T-helper 2 cell treated with Interferon-gamma antibody and Interleukin-4, amounts not matched to agents 5 μg/mL and 100 μg/mL, for 36 hours (primary cell): ENCODE measurements at places on chromosomes 2 and 18.
A peak's percentile ranks its signal among the peaks of the same experiment; 100 is the strongest.

GRCh38 chr18:76488190-76488589 lies 6.9 kb downstream of the ZNF516 start:
- H3K4me1 ChIP-seq = peaks cover 10% of the 10 kb centered on the region
- DNase-seq = no peak
- H3K27ac ChIP-seq = no peak overlapping the region
- H3K36me3 ChIP-seq = peaks cover 2% of the 10 kb centered on the region

- H3K4me3 ChIP-seq = no peak overlapping the region
- H3K27ac ChIP-seq = no peak overlapping the region
- DNase-seq = no peak
- H3K36me3 ChIP-seq = no peaks in the 10 kb centered on the region
Observed at GRCh38 chr2:163247847-163248220, 409.3 kb upstream of the KCNH7 start.

- H3K4me3 ChIP-seq = no peak overlapping the region
- DNase-seq = no peak
- H3K27ac ChIP-seq = no peak overlapping the region
- peaks cover 18% of the 10 kb centered on the region for H3K4me1 ChIP-seq
- no peaks in the 10 kb centered on the region for H3K36me3 ChIP-seq
Observed at GRCh38 chr2:217101972-217102371, 242.1 kb upstream of the TNP1 start.

- no peaks in the 10 kb centered on the region for H3K36me3 ChIP-seq
- H3K27ac ChIP-seq = no peak overlapping the region
- H3K4me3 ChIP-seq = no peak overlapping the region
- DNase-seq = no peak
- H3K27me3 ChIP-seq = peaks cover 24% of the 10 kb centered on the region
- peaks cover 3% of the 10 kb centered on the region for H3K4me1 ChIP-seq
Observed at GRCh38 chr2:144566448-144566847, 46.5 kb upstream of the ZEB2 start.

DNA sequence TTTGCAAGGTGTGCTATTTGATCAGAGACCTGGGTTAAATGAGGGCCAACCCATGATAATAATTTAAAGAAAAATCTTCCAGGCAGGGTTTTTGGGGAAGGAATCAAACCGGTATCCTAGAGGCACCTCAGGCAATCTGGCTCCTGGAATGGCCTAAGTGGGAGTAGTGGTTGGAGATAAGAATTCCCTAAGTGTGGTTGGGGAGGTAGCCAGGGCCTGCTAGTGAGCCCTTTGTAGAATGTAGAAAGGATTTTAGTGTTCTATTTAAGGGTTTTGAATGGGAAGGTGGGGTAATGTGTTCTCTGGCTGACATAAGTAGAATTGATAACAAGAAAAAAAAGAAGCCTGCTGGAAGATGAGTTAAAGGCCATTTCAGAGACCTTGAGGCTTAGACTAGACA lies 422.2 kb downstream of the XIRP2 start:
- H3K4me1 ChIP-seq = no peaks in the 10 kb centered on the region
- no peak for DNase-seq
- no peaks in the 10 kb centered on the region for H3K27me3 ChIP-seq
- no peak overlapping the region for H3K27ac ChIP-seq
- H3K36me3 ChIP-seq = no peaks in the 10 kb centered on the region

DNA sequence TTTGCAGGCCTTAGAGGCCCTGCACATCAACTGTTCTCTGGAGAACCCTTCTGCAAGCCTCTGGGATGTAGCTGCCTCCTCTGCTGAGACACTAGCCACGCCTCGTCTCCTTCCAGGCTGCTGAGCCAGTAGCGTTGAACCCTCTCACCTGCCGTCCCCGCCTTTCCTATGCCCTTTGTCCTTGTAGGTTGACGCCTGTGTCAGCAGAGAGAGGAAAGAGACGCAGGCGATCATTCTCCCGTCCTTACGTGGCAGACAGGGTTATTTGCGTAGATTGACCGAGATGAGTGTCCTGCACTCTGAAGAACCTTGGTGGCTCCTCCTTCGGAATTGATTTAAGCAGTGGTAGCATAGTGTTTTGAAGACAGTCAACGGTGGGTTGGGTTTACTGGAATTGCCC lies 27.8 kb downstream of the ID2 start:
- no peak overlapping the region for H3K27ac ChIP-seq
- no peaks in the 10 kb centered on the region for H3K36me3 ChIP-seq
- no peak overlapping the region for H3K4me3 ChIP-seq
- no peak for DNase-seq
- H3K4me1 ChIP-seq = peaks cover 6% of the 10 kb centered on the region

- no peak overlapping the region for H3K4me3 ChIP-seq
- H3K27ac ChIP-seq = no peak overlapping the region
Observed at GRCh38 chr2:23696752-23697045, 230.2 kb downstream of the ATAD2B start.

GRCh38 chr2:85850451-85850850 lies 38.3 kb downstream of the ST3GAL5 start:
- no peak for DNase-seq
- H3K4me3 ChIP-seq = peak overlapping the region; percentile 23
- no peaks in the 10 kb centered on the region for H3K27me3 ChIP-seq
- peak overlapping the region; percentile 69 for H3K27ac ChIP-seq
- H3K36me3 ChIP-seq = peaks cover 54% of the 10 kb centered on the region

DNA sequence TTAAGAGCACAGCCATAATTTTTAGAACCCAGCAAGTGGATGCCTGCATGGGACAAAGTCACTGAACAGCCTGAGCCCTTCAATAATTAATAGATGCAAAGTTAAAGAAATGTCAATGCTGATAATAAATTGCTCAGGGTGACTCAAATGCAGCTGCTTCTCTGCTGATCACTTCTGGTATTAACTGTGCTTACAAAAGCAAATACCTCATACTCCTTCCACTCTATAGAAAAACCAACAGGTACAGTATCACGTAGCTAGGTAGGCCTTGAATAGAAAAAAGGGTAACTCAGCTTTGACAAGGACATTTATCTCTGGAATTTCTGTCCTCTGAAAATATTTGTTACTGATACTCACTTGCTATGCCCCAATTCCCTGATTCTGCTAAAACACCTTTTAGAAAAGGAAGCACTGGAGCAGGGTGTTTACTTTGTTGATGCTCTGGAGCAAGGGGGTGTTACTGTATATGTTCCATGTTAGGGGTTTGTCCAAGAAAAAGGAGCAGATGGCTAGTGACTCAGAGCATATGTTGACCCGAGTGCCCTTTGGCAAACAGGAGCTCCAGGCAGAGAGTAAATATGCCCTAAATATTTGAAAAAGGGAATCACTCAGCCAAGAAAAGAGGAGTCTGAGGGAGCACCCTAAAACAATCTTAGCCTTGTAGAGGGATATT lies 59.1 kb upstream of the RTN4 start:
- H3K4me3 ChIP-seq = no peak overlapping the region
- H3K27ac ChIP-seq = no peak overlapping the region
- H3K4me1 ChIP-seq = peaks cover 2% of the 10 kb centered on the region
- no peaks in the 10 kb centered on the region for H3K27me3 ChIP-seq
- H3K36me3 ChIP-seq = no peaks in the 10 kb centered on the region

DNA sequence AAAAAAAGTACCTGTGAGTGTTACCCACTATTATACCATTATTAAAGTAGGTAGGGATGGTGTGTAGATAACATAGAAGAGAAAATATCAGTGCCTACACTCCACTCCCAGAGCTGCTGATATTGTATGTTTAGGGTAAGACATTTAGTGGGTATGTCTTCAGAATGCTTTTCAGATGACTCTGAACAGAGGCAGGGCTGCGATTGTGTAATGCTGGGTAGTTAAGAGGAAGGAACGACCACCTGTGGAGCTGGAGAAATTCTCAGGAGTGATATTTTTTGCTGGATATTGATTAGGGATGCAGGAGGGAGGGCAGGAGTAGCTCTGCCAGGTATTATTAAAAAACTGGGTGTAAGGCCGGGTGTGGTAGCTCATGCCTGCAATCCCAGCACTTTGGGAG lies 2.8 kb downstream of the CNOT11 start:
- peaks cover 43% of the 10 kb centered on the region for H3K36me3 ChIP-seq
- H3K27me3 ChIP-seq = no peaks in the 10 kb centered on the region
- H3K4me3 ChIP-seq = peak overlapping the region; percentile 9
- H3K4me1 ChIP-seq = peaks cover 38% of the 10 kb centered on the region

GRCh38 chr2:200348897-200349563 lies 42.5 kb downstream of the SPATS2L start:
- peaks cover 14% of the 10 kb centered on the region for H3K36me3 ChIP-seq
- peaks cover 2% of the 10 kb centered on the region for H3K4me1 ChIP-seq
- H3K27ac ChIP-seq = no peak overlapping the region
- no peak for DNase-seq
- H3K4me3 ChIP-seq = no peak overlapping the region

DNA sequence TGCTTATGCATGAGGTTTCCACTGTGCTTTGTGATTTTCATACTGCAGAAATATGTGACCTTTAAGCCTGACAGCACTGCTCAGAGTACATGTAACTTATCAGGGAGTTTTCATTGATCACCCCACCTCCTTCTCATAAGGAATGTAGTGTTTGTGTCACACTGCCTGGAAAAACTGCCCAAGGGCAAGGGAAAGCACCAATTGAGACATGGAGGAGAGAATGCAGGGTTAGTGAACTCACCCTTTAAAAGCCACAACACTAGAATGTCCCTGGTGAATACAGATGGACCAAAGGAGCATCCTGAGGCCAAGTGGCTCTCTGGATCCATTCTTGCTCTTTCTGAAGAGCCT lies 147.2 kb upstream of the SPATS2L start:
- no peaks in the 10 kb centered on the region for H3K36me3 ChIP-seq
- DNase-seq = no peak
- no peak overlapping the region for H3K4me3 ChIP-seq
- H3K27ac ChIP-seq = no peak overlapping the region

GRCh38 chr2:44480068-44480467 lies 118.3 kb downstream of the CAMKMT start:
- H3K27ac ChIP-seq = no peak overlapping the region
- H3K4me3 ChIP-seq = no peak overlapping the region
- no peak for DNase-seq
- H3K36me3 ChIP-seq = no peaks in the 10 kb centered on the region
- no peaks in the 10 kb centered on the region for H3K27me3 ChIP-seq

DNA sequence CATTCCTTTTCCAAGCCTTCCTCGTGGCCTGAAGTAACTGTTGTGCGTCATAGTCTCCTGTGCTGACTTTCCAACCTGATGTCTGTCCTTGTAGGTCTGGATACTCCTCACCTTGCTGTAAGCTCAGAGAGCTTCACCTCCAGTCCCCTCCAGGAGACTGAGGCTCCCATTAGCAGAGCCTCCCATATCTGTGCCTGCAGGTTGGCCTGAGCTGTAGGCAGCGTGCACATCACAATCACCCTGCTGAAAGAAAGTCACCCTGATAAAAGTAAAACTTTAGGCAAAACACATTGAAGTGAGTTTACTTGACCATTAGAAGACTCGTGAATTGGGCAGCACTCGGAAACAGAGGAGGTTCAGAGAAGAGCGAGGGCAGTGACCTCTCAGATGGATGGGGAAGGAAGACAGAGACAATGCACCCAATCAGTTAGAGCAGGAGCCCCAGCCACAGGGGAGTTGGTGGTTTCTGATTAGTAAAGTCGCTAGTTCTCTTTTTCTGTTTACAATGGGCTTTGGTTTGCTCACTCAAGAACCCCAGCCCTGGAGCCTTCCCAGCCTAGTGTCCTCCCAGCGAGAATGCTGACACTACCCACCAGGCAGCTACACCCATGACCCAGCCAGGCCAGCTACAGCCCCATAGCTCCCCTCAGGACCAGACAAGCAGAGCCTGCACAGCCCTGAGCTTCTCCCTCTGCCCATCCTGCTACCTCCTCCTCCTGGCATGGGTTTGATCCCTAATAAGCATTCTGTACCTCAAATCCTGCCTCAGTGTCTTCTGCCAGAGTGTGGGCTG lies 12.1 kb upstream of the TPO start:
- H3K4me1 ChIP-seq = peaks cover 13% of the 10 kb centered on the region
- H3K36me3 ChIP-seq = no peaks in the 10 kb centered on the region
- no peaks in the 10 kb centered on the region for H3K27me3 ChIP-seq
- DNase-seq = no peak

- H3K27ac ChIP-seq = peak overlapping the region; percentile 77
- peaks cover 5% of the 10 kb centered on the region for H3K27me3 ChIP-seq
- DNase-seq = no peak
Observed at GRCh38 chr2:241843321-241844065, 15.2 kb downstream of the PDCD1 start.
